ENCODE measurements at places on chromosomes 7 and 10. TPM values are rescaled to one million over a fixed set of nuclear protein-coding genes. Genes with fewer than 3 reads are reported as not detected.

Gene DKK1
- 341 TPM for total RNA-seq

Gene AOC1
- not detected for total RNA-seq

Gene LIPM
- total RNA-seq = not detected

Gene ADCY1
- total RNA-seq = 2.2 TPM

Gene TSPAN33
- 6.5 TPM for total RNA-seq

Gene MMRN2
- total RNA-seq = 1.1 TPM

Gene PTF1A
- total RNA-seq = not detected

Gene TMEM130
- total RNA-seq = 0.50 TPM

Gene SEPTIN14
- total RNA-seq = not detected

Gene FKBP9
- total RNA-seq = 79.3 TPM

Gene HILPDA
- 21.7 TPM for total RNA-seq

Gene INSIG1
- 22.8 TPM for total RNA-seq

Gene GAD2
- not detected for total RNA-seq

Gene ZNF117
- total RNA-seq = 0.15 TPM

Gene PNLIPRP3
- total RNA-seq = not detected

Gene SHH
- 1.2 TPM for total RNA-seq

Gene SLC13A4
- not detected for total RNA-seq

Gene ITIH5
- 0.08 TPM for total RNA-seq

Gene SPDYE8
- not detected for total RNA-seq

Gene ELOVL3
- total RNA-seq = 0.21 TPM

Gene ST8SIA6
- total RNA-seq = 0.07 TPM

Gene TCF7L2
- 20.6 TPM for total RNA-seq

Gene PDE6C
- not detected for total RNA-seq

Gene AMPH
- 0.12 TPM for total RNA-seq

Gene CCAR1
- total RNA-seq = 68.8 TPM

Gene SPOCK2
- total RNA-seq = 0.42 TPM

Gene CTBP2
- 101 TPM for total RNA-seq

Gene RGR
- not detected for total RNA-seq

Gene HELLS
- 31.7 TPM for total RNA-seq

Gene HKDC1
- 19.3 TPM for total RNA-seq

Gene PRKAR2B
- 3.7 TPM for total RNA-seq

Gene TMEM176B
- 0.05 TPM for total RNA-seq

Gene HOXA2
- total RNA-seq = 1.0 TPM

Gene SPDYE5
- total RNA-seq = not detected

Gene CPA1
- not detected for total RNA-seq

Gene CLDN12
- total RNA-seq = 25.1 TPM

Gene HOXA10
- total RNA-seq = 9.0 TPM

Gene KNDC1
- 1.8 TPM for total RNA-seq

Gene A1CF
- total RNA-seq = 0.09 TPM

Gene CCL24
- total RNA-seq = not detected

Gene RBP3
- total RNA-seq = not detected

Gene TAS2R41
- not detected for total RNA-seq

Gene ACHE
- total RNA-seq = 2.0 TPM

Gene PPP1R9A
- 4.9 TPM for total RNA-seq

Gene SMC3
- 71.7 TPM for total RNA-seq

Gene ASZ1
- total RNA-seq = not detected

Gene LAMB1
- 182 TPM for total RNA-seq

Gene CPA2
- 0.08 TPM for total RNA-seq

Gene OR9A2
- total RNA-seq = not detected

Gene C7orf33
- not detected for total RNA-seq

Gene SFTPD
- total RNA-seq = 0.48 TPM

Gene KCNMA1
- 38.6 TPM for total RNA-seq
